Natural killer cell (primary cell): ENCODE measurements at places on chromosomes 2 and 18.

DNA sequence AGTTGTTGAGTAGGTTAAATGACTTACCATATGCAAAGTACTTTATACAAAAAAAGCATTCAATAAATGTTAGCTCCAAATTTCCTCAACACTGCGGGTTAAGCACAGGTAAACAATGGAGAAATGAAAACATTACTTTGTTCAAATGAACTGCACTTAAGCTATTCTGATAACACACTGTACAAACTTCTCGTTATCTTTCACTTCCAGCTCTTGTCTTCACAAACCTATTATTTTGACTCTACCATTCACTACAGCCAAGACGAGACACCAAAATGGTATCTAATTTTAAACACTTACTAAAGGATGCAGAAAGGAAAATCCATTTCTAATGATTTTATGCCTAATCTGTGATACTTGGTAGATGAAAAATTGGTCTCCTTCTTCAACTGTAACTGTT is 43.8 kb downstream of the SLC40A1 start:
- DNase-seq, result no peak
- H3K36me3 ChIP-seq, result no peaks in the 10 kb centered on the region
- H3K4me1 ChIP-seq, result no peaks in the 10 kb centered on the region
- H3K27me3 ChIP-seq, result no peaks in the 10 kb centered on the region

- DNase-seq, result no peak
- H3K4me3 ChIP-seq, result no peak overlapping the region
- no peaks in the 10 kb centered on the region for H3K27me3 ChIP-seq
- no peaks in the 10 kb centered on the region for H3K36me3 ChIP-seq
Measured at GRCh38 chr2:23127465-23127864, 257.5 kb upstream of the KLHL29 start.

- H3K4me1 ChIP-seq, result peaks cover 27% of the 10 kb centered on the region
- H3K27me3 ChIP-seq, result no peaks in the 10 kb centered on the region
- no peak for DNase-seq
- no peak overlapping the region for H3K4me3 ChIP-seq
- H3K36me3 ChIP-seq, result peaks cover 76% of the 10 kb centered on the region
Measured at GRCh38 chr2:119941388-119941787, 71.5 kb upstream of the EPB41L5 start.

DNA sequence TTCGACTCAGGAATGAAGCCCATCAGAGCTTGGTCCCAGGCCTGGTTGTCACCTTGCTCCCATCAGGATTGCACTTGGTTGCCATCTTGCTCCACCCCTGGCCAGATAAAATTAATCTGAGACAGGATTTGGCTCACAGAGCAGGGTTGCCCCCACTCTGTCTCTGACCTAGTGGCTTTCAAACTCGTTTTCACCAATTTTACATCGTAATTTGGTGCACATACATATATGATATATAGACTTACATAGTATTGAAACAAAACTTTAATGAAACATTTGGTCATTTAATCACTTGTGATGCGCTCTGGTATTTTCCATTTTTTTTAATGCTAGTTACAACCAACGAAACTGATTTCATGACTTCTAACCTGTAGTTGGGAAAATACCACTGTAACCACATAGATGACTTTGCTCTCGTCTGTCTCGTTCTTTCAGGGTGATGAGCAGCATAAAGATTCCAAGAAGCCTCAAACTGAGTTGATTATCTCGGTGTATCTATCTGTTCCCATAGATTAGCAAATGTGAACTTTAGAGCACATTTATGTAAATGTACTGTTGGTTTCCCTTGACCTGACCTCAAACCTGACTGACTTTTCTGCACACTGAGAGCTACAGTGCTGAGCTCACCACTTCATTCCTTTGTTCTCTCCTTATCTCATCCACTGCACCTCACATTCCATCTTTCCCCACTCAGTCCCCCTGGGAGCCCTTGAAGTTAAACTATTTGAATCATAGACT is 30.5 kb upstream of the PLB1 start:
- no peak overlapping the region for H3K4me3 ChIP-seq
- H3K27me3 ChIP-seq, result no peaks in the 10 kb centered on the region
- no peaks in the 10 kb centered on the region for H3K36me3 ChIP-seq
- no peak for DNase-seq

DNA sequence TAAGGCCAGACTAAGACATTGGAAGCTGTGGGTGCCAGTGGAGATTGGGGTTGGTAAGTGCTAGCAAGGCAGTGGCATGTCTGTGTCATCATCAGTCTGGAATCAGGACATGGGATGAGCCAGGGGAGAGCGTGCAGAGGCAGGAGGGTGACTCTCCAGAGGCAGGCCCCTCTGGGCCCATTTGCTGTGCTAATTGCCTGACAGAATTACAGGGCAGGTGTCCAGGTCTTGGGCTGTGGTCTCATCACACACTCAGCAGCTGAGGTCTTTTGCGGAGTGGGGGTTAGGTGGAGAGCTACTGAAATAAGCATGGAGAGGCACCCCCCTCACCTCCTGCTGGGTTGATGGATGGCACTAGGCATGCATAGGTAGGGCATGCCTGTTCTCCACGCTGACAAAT is 57.4 kb downstream of the CELF4 start:
- no peak for DNase-seq
- no peak overlapping the region for H3K4me3 ChIP-seq
- no peaks in the 10 kb centered on the region for H3K4me1 ChIP-seq
- no peaks in the 10 kb centered on the region for H3K36me3 ChIP-seq
- no peak overlapping the region for H3K27ac ChIP-seq

DNA sequence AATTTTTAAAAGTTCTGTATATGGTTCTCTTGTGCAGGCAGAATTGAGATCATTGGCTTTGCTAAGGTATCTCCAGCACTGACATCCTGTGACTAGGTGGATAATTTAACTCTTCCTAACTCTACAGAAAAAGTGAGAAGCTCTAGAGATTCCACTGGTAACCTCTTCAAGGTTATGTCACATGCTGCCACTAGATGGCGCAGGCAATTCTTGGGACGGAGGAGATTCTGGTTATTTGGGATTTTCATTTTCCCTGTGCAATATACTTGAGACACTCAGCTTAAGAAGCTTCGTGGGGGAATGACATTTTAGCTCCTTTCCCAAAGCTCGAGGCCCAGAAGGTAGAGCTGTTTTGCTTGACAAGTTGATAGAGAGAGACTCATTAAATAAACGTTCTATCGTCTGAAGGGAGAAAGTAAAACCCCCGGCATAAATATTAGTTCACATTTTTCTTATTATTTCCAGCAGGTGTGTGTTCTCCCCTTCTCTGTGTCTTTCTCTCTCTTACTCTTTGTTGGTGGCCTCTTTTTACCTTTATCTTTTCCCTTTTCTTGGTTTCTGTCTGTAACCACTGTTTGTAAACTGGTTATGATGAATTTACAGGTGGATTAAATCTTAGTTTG is 26.6 kb upstream of the LANCL1 start:
- H3K27me3 ChIP-seq, result peaks cover 2% of the 10 kb centered on the region
- H3K4me3 ChIP-seq, result no peak overlapping the region
- no peaks in the 10 kb centered on the region for H3K4me1 ChIP-seq
- H3K27ac ChIP-seq, result no peak overlapping the region

DNA sequence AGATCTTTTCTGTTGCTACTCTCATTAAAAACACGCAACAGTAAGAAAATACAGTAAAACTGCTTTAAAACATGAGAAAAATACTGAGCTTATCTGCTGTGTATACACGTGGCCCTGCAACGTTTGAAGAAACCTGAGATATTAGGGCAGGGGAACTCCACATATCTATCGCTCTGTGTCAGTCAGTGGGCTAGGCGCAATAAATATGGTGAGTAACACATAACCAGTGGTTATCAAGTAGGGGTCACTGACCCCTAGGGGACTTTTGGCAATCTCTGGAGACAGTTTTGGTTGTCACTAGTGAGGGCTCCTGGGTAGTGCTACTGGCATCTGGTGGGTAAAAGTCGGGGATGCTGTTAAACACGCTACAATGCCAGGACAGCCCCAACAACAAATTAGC is 14.9 kb downstream of the STAT1 start:
- H3K36me3 ChIP-seq, result peaks cover 93% of the 10 kb centered on the region
- H3K27ac ChIP-seq, result no peak overlapping the region
- no peak overlapping the region for H3K4me3 ChIP-seq
- H3K27me3 ChIP-seq, result no peaks in the 10 kb centered on the region
- no peak for DNase-seq

- no peaks in the 10 kb centered on the region for H3K27me3 ChIP-seq
- H3K36me3 ChIP-seq, result peaks cover 29% of the 10 kb centered on the region
- no peak for DNase-seq
- peaks cover 17% of the 10 kb centered on the region for H3K4me1 ChIP-seq
- H3K4me3 ChIP-seq, result no peak overlapping the region
Measured at GRCh38 chr2:24073816-24074215, 2.3 kb downstream of the SF3B6 start.

DNA sequence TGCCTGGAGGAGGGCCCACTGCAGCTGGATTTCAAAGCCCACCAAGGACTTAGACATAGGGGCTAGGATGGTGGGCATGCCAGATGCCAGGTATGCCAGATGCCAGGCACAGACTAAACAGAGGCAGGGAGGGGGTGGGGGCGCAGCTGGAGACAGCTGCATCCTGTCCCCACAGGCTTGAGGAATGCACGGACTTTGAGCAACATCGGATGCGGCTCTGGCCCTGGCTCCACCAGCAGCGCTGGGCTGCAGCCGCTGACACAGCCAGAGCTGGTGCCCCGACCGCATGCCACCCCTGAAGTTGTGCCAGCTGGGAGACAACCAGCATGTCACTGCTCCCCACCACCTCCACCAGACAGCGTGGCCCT is 39.5 kb downstream of the AQP12A start:
- H3K27me3 ChIP-seq, result no peaks in the 10 kb centered on the region
- H3K36me3 ChIP-seq, result no peaks in the 10 kb centered on the region
- no peak overlapping the region for H3K4me3 ChIP-seq

- no peaks in the 10 kb centered on the region for H3K36me3 ChIP-seq
- H3K4me3 ChIP-seq, result no peak overlapping the region
- peaks cover 2% of the 10 kb centered on the region for H3K27me3 ChIP-seq
- DNase-seq, result no peak
- H3K27ac ChIP-seq, result no peak overlapping the region
- peaks cover 26% of the 10 kb centered on the region for H3K4me1 ChIP-seq
Measured at GRCh38 chr2:102250278-102250821, 61.0 kb upstream of the IL1RL1 start.

DNA sequence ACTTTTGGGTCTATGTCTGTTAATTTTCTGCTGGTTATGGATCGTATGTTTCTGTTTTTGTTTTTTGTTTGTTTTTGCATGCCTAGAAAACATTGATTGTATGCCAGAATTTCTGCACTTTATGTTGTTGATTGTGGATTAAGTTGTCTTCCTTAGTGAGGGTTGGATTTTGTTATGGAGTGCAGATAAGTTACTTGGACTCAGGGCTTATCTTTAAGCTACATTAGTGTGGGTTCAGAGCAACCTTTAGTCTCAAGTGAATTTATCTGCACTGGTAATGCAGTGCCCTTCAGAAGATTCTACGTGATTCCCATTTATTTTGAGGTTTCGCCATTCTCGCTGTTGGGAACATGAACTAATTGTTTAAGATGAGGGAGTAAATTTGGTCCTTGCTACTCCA is 32.9 kb downstream of the UBR3 start:
- H3K27me3 ChIP-seq, result no peaks in the 10 kb centered on the region
- H3K4me1 ChIP-seq, result no peaks in the 10 kb centered on the region

DNA sequence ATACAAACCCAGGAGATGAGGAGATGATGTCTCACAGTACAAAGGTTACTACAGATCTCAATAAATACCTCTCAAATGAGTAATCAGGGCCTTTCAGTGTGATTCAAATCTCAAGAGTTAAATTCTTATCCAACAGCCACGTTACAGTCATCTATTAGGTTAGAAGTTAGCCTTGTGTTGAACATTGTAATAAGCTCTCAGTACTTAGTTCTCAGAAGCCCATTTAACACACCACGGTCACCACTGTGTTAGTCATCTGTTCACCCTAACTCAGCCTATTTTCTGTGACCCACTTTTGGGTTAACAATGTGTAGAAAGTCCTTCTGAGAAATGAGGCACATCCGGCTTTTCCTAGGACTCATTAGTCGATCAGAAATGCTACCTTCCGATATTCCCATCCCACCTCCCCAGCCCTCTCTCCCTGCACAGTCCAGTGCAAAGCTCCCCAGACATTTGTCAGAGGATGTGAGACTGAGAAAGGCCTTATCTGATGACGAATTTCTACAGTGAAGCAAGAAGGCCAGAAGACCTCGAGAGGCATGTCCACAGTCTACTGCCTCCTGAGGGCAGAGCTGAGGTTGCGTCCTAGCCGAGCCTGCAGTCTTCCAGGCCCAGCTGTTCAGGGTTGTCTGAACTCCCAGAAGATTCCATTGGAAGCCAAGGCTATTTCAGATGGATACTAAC is 92.6 kb downstream of the ACTR2 start:
- DNase-seq, result no peak
- H3K4me3 ChIP-seq, result no peak overlapping the region
- peaks cover 4% of the 10 kb centered on the region for H3K4me1 ChIP-seq
- H3K27me3 ChIP-seq, result no peaks in the 10 kb centered on the region
- H3K36me3 ChIP-seq, result no peaks in the 10 kb centered on the region
- H3K27ac ChIP-seq, result no peak overlapping the region

DNA sequence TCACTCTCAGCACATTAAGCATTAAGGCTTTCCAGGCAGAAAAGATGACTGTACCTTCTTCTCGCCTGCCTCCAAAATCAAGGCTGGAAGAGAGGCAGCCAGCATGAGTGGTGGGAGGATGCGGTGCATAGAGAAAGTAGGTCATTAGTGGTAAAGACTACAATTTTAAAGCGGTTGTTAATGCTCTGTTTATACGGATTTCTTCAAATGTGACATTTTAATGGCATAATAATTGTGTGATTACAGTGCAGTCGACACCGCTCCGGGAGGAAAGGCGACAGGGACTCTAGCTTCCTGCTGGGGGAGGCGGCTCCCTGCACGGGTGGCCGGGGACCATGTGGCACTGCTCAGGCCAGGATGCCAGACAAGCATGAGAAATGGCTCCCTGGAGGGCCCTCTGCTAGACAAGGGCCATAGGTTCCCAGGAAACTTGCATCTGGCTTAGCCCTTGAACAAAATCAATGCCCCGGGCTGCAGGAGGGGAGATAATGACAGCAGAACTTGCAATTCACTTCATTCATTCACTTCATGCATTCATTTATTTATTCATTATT is 129.6 kb downstream of the GALNT14 start:
- no peak overlapping the region for H3K27ac ChIP-seq
- H3K4me1 ChIP-seq, result no peaks in the 10 kb centered on the region
- no peak for DNase-seq

- no peak for DNase-seq
- no peak overlapping the region for H3K27ac ChIP-seq
- H3K4me1 ChIP-seq, result no peaks in the 10 kb centered on the region
- H3K4me3 ChIP-seq, result no peak overlapping the region
- H3K36me3 ChIP-seq, result no peaks in the 10 kb centered on the region
- H3K27me3 ChIP-seq, result no peaks in the 10 kb centered on the region
Measured at GRCh38 chr2:107542314-107542740, 284.4 kb upstream of the RGPD4 start.

GRCh38 chr18:8359076-8359475 is 250.2 kb upstream of the RAB12 start:
- no peak overlapping the region for H3K27ac ChIP-seq
- no peak for DNase-seq
- no peaks in the 10 kb centered on the region for H3K27me3 ChIP-seq

DNA sequence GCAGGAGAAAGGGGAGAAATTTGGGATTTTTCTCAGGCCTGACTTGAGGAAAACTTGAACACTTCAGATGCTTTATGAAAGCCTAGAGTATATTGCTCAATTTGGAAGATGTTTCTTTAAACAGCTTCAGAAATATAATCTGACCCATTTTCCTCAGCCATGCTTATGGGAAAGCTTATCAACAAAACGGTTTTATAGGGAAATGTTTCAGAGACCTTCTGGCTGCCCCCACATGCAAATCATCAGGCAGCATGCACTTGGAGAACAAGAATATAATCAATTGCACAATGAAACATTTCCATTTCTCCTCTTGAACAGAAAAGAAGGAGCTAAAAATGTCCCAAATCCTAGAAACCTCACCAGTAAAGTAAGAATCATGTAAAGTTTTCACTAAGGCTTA is 411.2 kb upstream of the ETAA1 start:
- no peaks in the 10 kb centered on the region for H3K27me3 ChIP-seq
- no peak overlapping the region for H3K4me3 ChIP-seq
- no peaks in the 10 kb centered on the region for H3K4me1 ChIP-seq
- no peak overlapping the region for H3K27ac ChIP-seq
- DNase-seq, result no peak
